ENCODE measurements at places on chromosomes 4 and X.

- DNase-seq = no peak
Measured at GRCh38 chr4:146790515-146790914, 151.8 kb downstream of the POU4F2 start.

DNA sequence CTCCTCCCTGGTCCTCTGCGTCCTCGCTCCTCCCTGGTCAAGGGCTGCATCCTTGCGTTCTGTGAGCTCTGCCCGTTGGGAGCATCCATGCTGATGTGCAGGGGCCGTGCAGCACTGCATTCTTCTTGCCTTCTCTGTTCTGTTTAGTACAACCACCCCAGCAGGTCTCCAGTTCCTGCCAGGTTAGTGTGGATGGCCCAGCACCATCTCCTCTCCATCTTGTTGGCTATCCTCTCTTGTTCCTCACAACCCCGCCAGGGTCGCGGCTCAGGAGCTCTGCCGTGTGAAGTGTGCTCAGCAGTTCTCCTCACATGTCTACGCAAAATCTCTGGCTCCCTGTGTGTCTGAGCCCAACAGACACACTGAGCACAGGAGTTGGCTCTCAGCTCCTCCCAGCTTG lies 10.4 kb upstream of the MAEA start:
- no peak for DNase-seq

DNA sequence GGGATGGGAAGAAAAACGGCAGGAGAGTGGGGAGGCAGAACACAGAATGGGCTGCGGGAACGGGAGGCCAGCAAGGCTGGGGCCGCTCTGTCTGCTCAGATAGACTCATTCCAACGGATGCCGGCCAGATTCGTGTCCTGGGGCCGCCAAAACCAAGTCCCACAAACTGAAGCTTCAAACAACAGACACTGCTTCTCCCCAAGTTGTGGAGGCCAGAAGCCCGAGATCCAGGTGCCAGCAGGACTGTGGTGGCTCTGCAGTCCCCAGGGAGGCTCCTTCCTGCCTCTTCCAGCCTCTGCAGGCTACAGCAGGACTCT lies 100.6 kb downstream of the ADRA2C start:
- no peak for DNase-seq

DNA sequence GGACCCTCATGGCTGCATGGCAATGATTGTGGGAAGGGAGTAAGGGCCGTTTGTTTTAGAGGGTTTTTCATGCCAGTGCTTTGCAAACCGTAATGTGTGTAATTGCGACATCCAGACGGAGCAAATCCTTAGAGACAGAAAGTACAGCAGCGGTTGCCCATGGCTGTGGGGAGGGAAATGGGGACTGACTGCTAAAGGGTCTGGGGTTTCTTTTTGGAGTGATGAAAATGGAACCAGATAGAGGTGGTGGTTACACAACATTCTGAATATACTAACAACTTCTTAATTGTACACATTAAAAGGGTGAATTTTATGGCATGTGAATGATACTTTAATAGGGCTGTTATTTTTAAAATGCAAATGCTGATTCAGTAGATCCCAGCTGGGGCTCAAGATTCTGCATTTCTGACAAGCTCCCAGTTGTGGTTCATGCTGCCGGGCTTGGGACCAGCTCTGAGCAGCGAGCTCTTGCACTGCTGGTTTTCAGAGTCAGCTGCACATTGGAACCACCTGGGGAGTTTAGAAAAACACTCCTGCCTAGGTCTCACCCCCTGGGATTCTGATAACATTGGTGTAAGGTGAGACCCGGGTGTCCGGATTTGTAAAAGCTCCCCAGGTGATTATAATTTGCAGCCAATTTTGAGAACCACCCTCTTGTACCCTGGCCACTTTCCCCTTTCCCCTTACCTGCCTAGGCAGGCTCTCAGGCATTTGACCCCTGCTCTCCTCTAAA lies 47.7 kb downstream of the PRPS1 start:
- no peak for DNase-seq

DNA sequence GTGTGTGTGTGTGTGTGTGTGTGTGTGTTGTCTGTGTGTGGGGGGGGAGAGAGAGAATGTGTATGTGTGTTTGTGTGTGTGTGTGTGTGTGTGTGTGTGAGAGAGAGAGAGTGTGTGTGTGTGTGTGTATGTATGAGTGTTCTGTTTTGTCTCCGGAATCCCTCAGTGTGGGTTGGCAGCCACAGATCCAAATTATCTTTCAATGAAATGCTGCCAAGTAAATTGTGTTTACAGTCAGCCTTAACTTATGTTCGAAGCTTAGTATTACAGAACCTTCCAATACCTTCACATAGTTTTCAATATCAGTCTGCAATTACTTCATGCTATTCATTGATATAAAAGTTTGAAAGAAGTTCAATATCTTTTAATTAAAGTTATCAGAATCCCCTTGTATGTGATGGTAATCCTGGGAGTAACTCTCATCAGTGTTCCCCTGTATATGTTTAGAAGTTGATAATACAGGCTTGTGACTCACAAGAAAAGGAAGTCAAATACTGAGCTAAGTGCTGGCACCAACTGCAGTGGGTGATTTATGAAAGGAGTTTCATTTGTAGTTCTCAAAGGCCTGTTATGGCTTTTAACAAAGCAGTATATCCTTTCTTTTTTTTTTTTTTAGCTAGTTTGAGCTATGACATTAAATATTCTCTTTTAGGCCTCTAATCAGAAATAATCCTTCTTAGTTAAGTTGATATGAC lies 51.6 kb upstream of the HTR2C start:
- DNase-seq = no peak

GRCh38 chr4:7571001-7571400 lies 136.3 kb upstream of the PSAPL1 start:
- no peak for DNase-seq

DNA sequence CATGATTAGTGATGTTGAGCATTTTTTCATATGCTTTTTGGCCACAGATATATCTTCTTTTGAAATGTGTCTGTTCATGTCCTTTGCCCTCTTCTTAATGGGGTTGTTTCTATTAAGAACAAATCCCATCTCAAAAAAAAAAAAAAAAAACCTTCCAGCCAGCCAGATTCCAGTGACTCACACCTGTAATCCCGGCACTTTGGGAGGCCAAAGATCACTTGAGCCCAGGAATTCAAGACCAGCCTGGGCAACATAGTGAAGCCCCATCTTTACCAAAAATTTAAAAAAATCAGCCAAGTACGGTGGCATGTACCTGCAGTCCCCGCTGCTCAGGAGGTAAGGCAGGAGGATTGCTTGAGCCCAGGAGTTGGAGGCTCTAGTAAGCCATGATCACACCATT lies 5.1 kb downstream of the RAB33B start:
- DNase-seq = no peak
